ENCODE measurements at places on chromosomes 1 and 21.
A peak's percentile ranks its signal among the peaks of the same experiment; 100 is the strongest.

- DNase-seq, result no peak
Observed at GRCh38 chr1:14479865-14480264, 118.6 kb upstream of the KAZN start.

- DNase-seq, result no peak
Observed at GRCh38 chr1:229148041-229148671, 122.8 kb upstream of the RAB4A start.

GRCh38 chr1:208054911-208055379, 144.0 kb upstream of the CD34 start:
- no peak for DNase-seq

- DNase-seq, result no peak
Observed at GRCh38 chr1:61215676-61216289, 133.4 kb downstream of the NFIA start.

DNA sequence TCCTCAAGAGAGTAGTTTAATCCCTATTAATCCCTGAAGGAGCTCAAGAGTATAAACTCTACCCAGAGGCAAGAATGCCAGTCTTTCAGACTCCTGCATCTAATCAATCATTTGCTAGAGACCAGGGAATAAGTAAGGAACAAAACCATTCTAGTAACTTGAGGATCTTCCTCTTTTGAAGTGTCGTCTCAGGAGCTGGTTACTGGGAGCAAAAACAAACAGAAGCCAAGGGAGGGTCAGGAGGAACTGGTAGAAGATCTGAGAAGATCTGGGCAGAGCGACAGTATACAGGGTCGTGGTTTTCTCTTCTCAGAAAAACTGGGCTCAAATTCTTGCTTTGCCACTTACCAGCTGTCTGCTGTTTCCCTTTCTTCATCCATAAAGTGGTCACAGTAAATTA, 69.3 kb downstream of the RPS6KA1 start:
- DNase-seq, result no peak

GRCh38 chr1:109248444-109248796, 919 bp upstream of the CELSR2 start:
- DNase-seq, result no peak

GRCh38 chr1:5891137-5891536, 101.1 kb downstream of the NPHP4 start:
- no peak for DNase-seq

DNA sequence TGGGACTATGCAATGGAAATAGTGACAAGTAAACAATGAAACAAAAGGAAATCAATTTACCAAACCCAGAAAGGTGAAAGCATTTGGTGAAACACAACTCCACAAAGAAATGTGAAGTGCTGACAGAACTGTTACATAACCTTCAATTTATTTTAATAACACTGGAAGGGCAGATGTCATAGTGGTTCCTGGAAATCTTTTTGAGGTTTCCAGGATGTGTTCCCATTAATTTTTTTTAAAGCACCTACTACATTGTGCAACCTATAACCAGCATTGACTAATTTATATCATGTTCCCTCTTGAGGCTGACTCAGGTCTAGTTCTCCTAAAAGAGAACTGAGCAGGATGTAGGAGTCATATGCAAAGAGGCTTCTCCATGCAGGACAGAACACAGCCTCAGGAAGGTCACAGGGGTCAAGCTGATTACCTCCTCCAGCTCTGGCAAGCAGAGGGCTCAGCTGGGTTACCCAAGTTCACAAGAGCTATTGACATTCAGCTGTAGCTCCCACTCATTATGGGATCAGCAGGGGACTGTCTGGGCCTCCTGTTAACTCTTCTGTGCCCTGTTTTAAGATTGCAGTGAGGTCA, 157.1 kb upstream of the NRIP1 start:
- DNase-seq, result peak; percentile 75

GRCh38 chr1:234970731-234971476, 157.7 kb downstream of the TOMM20 start:
- DNase-seq, result no peak

DNA sequence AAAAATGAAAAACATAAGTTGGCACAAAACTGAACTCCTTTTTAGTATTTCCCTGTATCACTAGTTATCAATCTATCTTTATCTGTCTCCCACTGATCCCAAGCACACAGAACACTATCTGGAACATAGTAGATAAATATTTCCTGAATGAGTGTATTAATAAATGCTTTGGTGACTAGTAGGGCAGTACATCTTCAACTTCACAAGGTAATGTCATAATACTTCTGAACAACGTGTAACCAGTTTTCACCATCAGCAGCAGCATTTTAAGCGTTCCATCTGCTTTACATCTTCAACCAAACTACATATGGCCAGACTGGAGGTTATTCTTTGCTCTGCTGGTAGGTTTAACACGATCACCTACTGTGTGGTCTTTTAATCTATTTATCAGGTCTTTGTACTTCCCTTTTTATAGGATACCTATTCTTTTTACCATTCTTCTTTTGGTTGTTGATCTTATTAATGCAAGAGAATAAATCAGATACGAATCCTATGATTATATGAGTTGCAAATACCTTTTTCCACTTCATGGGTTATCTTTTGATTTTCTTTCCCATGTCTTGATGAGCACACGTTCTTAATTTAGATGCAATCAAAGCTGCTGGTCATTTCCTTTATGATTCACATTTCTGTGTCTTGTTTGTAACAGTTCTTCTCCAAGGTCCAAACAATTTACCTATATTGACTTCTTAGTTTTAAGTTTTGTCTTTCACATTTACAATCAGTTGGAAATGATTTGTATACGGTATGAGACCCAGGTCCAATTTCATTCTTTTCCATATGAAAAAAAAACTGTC, 16.3 kb downstream of the GPBP1L1 start:
- peak; percentile 31 for DNase-seq

GRCh38 chr1:232585486-232585885, 44.4 kb downstream of the SIPA1L2 start:
- DNase-seq, result no peak

DNA sequence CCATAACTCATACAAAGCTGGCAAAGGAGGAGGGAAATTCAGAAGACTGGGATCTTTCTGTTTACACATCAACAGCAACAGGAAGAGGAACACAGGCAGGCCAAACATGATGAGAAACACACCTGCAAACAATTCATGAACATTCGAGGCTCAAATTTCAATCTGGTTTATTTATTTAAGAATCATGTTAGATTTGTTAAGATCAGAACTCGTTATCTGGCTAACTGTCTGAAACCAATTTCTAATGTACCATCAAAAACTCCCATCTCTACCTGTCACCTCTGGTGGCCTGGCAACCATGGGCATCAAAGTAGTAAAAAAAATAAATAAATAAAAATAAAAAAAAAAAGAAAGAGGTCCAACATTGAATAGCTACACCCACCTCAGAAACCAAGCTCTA, 9.8 kb downstream of the LBR start:
- DNase-seq, result no peak

- peak; percentile 76 for DNase-seq
Observed at GRCh38 chr1:25958465-25958864, 39.4 kb downstream of the PAFAH2 start.

- DNase-seq, result peak; percentile 64
Observed at GRCh38 chr1:154831462-154831861, 38.6 kb downstream of the KCNN3 start.

DNA sequence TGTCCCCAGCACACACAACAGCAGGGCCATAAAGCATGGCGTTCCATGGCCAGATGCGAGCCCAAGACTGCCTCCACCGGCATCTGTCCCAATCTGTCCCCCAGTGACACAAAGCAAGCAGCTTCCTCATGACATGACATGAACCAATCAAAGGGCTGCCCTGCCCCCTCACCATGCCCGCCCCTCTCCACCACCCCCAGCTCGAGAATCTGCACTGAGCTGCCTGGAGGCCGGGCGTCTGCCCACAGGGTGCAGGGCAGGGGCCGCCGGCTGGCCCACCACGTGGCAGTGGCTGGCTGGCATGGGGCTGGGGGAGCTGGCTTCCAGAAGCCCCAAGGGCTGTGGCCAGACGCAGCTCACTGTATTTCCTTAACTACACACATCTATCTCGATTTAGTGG, 27.8 kb downstream of the WNT9A start:
- DNase-seq, result no peak

DNA sequence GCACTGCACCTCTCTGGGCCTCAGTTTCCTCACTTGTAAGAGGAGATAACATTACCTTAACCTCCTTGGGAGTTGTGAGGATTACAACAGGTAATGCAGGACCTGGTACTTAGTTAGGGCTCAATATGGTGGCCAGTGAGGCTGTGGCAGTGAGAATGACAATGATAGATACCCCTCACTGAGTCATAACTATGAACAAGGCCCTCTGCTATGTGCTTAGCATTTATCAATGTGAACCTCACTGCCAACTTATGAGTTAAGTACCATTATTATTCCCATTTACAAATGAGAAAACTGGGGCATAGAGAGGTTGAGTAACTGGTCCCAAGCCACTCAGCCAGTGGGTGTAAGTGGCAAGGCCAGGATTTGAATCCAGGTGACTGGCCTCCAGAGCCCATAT, 64.4 kb downstream of the HMGB4 start:
- DNase-seq, result no peak

- DNase-seq, result no peak
Observed at GRCh38 chr1:208598021-208598420, 353.8 kb upstream of the PLXNA2 start.

- DNase-seq, result peak; percentile 77
Observed at GRCh38 chr1:54542120-54542961, 5.7 kb upstream of the ACOT11 start.

GRCh38 chr1:220956501-220957232, 77.4 kb downstream of the HLX start:
- no peak for DNase-seq

Data from kidney capillary endothelial cell (primary cell).